Esophagus muscularis mucosa (tissue), 4 donors: ENCODE measurements at places on chromosomes 2 and 18. TPM values are rescaled to one million over a fixed set of nuclear protein-coding genes. Genes with fewer than 3 reads are reported as not detected.

GRCh38 chr18:47593744-47594472 lies 336.6 kb downstream of the SMAD2 start:
- no peaks in the 10 kb centered on the region for H3K27me3 ChIP-seq
- no peak for DNase-seq
- H3K4me3 ChIP-seq: no peak overlapping the region
- no peak overlapping the region for H3K27ac ChIP-seq

DNA sequence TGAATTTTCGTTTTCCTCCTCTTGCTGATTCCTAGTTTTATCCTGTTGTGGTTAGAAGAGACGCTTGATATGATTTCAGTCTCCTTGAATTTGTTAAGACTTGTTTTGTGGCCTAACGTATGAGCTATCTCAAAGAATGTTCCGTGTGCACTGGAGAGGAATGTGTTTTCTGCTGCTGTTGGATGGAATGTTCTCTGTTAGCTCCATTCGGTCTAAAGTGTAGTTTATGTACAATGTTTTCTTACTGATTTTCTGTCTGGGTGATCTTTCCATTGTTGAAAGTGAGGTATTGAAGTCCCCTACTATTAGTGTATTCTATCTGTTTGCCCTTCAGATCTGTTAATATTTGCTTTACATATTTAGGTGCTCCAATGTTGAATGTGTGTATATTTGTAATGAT lies 25.9 kb downstream of the COLEC11 start:
- H3K27ac ChIP-seq: no peak overlapping the region
- DNase-seq: no peak
- H3K4me3 ChIP-seq: no peak overlapping the region
- no peaks in the 10 kb centered on the region for H3K4me1 ChIP-seq
- no peaks in the 10 kb centered on the region for H3K36me3 ChIP-seq

RAB27B gene
- 0.42 TPM for total RNA-seq

GRCh38 chr2:85709401-85709811 lies 15.2 kb downstream of the GNLY start:
- no peak overlapping the region for H3K4me3 ChIP-seq
- DNase-seq: no peak
- no peaks in the 10 kb centered on the region for H3K27me3 ChIP-seq

RNF181 gene
- 139 TPM for total RNA-seq

GGCX gene
- total RNA-seq: 15.0 TPM

ADGRF3 gene
- not detected for total RNA-seq

DNA sequence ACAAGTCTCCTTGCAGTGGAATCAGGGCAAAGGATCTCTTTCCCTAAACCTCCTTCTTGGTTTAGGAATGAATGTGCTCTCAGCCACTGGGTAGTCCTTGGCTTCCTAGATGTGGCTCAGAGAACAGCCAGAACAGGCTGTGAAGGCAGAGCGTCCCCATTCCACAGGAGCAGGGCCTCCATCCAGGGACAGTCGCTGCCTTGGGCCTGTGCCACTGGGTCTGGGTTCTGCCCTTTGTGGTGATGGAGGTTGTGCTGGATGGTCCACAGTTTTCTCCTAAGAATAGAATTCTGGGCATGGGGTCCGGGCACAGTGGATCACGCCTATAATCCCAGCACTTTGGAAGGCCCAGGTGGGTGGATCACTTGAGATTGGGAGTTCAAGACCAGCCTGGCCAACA lies 516.5 kb upstream of the RAB6C start:
- no peaks in the 10 kb centered on the region for H3K4me1 ChIP-seq
- H3K4me3 ChIP-seq: no peak overlapping the region
- H3K27ac ChIP-seq: no peak overlapping the region
- H3K36me3 ChIP-seq: no peaks in the 10 kb centered on the region
- DNase-seq: peak; percentile 53

TCF23 gene
- not detected for total RNA-seq

TEKT4 gene
- total RNA-seq: not detected

NCKAP5 gene
- total RNA-seq: 1.2 TPM

PSD4 gene
- total RNA-seq: 3.8 TPM

DNA sequence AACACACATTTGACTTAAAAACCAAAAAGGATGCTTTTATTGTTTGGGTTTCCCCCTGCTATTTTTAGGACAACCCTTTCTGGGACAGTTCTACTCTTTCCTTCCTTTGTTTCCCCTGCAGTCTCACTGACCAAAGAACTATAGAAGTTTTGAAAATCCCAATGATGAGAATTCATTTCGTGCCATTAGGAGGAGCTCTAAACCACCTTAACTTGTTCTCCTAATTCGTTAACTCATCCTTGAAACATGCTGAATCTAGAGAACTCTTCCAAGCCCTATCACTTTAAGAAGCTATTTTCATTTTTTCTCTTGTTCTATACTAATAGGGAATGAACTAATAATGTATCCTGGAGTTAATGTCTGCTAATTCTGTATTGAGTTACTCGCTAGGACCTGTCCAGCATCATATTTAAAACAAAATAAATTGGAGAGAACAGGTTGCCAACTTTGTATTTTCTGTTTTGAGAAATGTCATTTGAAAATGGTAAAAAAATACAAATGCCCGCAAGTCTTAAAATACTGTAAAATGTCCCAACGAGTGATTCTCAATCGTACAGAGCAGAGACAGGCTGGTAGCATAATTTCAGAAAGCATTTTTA lies 62.9 kb downstream of the AFTPH start:
- H3K4me3 ChIP-seq: no peak overlapping the region
- H3K27ac ChIP-seq: no peak overlapping the region
- no peak for DNase-seq
